ENCODE measurements at places on chromosomes 16 and 17. TPM values are rescaled to one million over a fixed set of nuclear protein-coding genes. Genes with fewer than 3 reads are reported as not detected.

GRCh38 chr17:73911726-73912372, 267.6 kb upstream of the SDK2 start:
- H3K27me3 ChIP-seq = no peaks in the 10 kb centered on the region
- H3K27ac ChIP-seq = no peak overlapping the region
- H3K4me3 ChIP-seq = no peak overlapping the region

Gene VPS35
- total RNA-seq = 75.7 TPM

- no peak overlapping the region for H3K4me3 ChIP-seq
- H3K27me3 ChIP-seq = no peaks in the 10 kb centered on the region
- no peak for DNase-seq
- H3K27ac ChIP-seq = no peak overlapping the region
These were observed 379.8 kb downstream of the UTP18 start for GRCh38 chr17:51640108-51640622.

DNA sequence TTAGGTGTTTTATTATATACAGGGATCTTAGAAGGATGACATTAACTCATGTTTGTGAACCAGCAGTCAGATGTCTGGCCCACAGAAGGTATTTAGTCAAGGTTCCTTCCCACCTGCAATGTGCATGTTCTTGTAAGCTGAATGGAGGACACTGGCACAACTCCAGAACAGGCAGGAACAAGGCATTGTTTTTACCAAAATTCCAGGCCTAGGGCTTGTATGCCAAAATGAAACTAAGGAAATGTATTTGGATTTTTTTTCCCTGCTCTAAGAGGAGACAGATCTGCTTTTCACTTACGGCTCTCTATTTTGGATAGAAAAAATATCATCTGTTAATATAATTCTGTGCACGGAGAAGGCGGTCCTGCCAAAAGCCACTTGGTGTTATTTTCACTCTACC, 312.5 kb downstream of the GRIN2A start:
- no peaks in the 10 kb centered on the region for H3K27me3 ChIP-seq
- peaks cover 3% of the 10 kb centered on the region for H3K4me1 ChIP-seq
- H3K27ac ChIP-seq = no peak overlapping the region
- H3K36me3 ChIP-seq = no peaks in the 10 kb centered on the region
- no peak overlapping the region for H3K4me3 ChIP-seq
- no peak for DNase-seq

GRCh38 chr16:25546791-25547190, 145.0 kb upstream of the HS3ST4 start:
- no peak for DNase-seq
- H3K4me3 ChIP-seq = no peak overlapping the region
- H3K4me1 ChIP-seq = no peaks in the 10 kb centered on the region
- H3K27ac ChIP-seq = no peak overlapping the region

GRCh38 chr17:40327244-40327729, 18.3 kb downstream of the RARA start:
- H3K4me3 ChIP-seq = no peak overlapping the region
- peaks cover 64% of the 10 kb centered on the region for H3K4me1 ChIP-seq
- no peak for DNase-seq

DNA sequence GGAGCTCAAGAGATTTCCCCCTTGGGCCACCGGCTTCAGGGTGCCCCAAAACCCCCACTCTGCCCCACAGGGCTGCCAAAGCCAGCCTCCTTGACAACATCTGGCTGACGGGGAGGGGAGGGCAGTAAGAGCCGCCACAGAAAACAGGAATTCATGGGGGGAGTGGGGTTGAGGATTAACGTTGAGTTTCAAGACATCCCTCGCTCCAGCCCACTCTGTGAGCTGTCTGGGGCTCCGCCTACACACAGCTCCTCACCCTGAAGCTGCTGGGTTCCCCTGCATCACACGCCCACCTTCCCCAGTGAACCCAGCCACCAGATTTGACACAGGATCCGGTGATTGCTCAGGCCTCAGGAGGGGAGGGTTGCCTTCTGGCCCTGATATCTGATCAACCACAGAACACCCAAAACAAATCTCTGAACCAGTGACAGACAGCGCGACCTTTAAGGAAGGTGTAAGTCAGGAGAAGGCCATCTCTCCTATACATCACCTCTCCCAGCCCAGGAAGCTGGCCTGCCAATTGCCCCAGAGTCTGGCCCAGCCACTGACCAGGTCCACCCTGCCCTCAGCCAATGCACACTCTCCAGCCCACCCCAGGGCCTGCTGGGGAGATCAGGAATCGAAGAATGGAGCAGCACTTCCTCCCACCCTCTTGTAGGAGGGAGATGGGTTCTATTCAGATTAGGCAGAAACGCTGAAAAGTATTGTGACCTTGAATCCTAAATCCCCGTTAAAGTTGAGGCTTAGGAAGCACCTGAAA, 132.1 kb downstream of the CLEC16A start:
- peaks cover 21% of the 10 kb centered on the region for H3K4me1 ChIP-seq
- no peak for DNase-seq
- H3K36me3 ChIP-seq = no peaks in the 10 kb centered on the region

- H3K4me1 ChIP-seq = peaks cover 48% of the 10 kb centered on the region
- no peaks in the 10 kb centered on the region for H3K36me3 ChIP-seq
- H3K4me3 ChIP-seq = peak overlapping the region; percentile 22
- peak overlapping the region; percentile 90 for H3K27ac ChIP-seq
- no peaks in the 10 kb centered on the region for H3K27me3 ChIP-seq
- DNase-seq = peak; percentile 78
These were observed 24.9 kb downstream of the BAHCC1 start for GRCh38 chr17:81419886-81420768.

GRCh38 chr17:81644976-81645952, 8.3 kb downstream of the TSPAN10 start:
- H3K27me3 ChIP-seq = peaks cover 14% of the 10 kb centered on the region
- no peaks in the 10 kb centered on the region for H3K36me3 ChIP-seq
- no peak overlapping the region for H3K27ac ChIP-seq
- H3K4me1 ChIP-seq = no peaks in the 10 kb centered on the region
- no peak for DNase-seq

Gene HOXB9
- total RNA-seq = not detected

DNA sequence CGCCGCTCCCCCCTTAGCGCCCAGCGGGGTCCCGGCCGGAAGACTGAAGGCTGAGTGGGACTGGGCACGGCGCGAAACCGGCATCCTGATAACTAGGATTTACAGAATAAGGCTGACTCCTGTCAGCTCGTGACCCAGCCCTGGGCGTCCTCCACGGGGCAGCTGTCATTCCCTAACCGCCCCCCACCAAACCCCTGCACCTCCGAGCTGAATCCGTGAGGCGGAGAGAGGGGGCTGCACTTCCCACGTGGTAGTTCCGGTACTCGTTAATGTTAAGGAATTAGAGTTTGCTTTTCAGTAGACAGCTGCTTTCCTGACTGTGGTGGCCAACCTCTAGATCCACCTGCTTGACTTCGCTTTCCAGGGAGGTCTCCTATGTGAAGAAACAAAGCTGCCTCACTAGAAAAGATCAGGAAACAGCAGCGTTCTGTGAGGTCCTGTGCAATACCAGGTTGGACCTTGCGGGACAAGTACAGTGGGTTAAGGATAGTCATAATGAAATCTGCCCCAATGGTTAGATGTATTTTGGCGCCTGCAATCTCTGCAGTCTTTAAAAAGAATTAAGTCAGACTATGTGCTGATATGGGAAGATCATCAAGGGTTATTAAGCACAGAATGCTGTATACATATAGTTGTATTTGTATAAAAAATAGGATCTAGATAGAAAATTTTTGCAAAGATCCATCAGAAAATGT, 1.1 kb upstream of the WBP2 start:
- no peaks in the 10 kb centered on the region for H3K36me3 ChIP-seq
- H3K27ac ChIP-seq = peak overlapping the region; percentile 96
- no peaks in the 10 kb centered on the region for H3K27me3 ChIP-seq
- H3K4me3 ChIP-seq = peak overlapping the region; percentile 64
- peaks cover 2% of the 10 kb centered on the region for H3K4me1 ChIP-seq
- no peak for DNase-seq

Gene SLC38A8
- total RNA-seq = 0.66 TPM

Gene PNMT
- not detected for total RNA-seq

DNA sequence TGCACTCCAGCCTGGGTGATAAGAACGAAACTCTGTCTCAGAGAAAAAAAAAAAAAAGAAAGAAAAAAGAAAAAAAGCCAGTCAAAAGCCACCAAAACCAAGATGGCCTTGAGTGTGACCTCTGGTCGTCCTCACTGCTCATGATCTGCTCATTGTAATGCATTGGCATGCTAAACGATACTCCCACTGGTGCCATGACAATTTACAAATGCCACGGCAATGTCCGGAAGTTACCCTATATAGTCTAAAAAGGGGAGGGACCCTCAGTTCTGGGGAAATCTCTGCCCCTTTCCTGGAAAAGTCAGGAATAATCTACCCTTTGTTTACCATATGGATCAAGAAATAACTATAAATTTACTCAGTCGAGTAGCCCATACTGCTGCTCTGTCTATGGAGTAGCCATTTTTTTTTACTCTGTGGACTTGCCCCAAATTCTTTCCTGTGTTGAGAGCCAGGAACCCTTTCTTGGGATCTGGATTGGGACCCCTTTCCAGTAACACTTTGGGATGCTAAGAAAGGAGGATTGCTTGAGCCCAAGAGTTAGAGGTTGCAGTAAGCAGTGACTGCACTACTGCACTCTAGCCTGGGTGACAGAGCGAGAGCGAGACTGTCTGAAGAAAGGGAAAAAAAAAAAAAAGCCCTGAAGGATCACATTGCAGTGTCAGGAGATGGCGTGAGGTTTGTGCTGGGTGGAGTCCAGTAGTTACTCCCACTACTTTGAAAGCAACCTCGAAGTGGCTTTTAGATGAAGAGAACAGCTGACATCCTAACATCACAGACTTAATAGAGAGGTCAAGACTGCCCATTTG, 3.7 kb upstream of the TMEM231 start:
- no peaks in the 10 kb centered on the region for H3K36me3 ChIP-seq
- H3K27me3 ChIP-seq = no peaks in the 10 kb centered on the region
- DNase-seq = no peak
- no peak overlapping the region for H3K4me3 ChIP-seq
- no peak overlapping the region for H3K27ac ChIP-seq

DNA sequence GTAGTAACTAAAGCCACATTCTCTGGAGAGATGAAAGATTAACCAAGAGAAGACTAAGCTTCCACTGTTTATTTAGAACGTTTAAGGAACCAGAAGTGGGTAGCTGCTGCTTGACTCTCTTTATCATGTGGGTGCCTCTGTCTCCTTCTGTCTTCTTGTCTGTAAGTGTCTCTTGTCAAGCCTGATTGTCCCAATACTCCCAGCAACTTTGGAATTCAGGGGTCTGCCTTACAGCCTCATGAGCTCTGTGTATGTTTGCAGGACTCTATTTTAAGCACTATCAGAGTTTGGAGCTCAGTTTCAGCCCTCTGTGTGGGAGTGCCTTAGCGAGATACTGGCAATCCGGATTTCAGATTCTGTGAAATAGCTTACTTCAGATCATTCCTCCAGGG, 29.3 kb upstream of the SPACA3 start:
- no peak overlapping the region for H3K4me3 ChIP-seq
- H3K27me3 ChIP-seq = no peaks in the 10 kb centered on the region
- H3K36me3 ChIP-seq = no peaks in the 10 kb centered on the region
- no peaks in the 10 kb centered on the region for H3K4me1 ChIP-seq

Gene NME1
- 58.5 TPM for total RNA-seq

GRCh38 chr17:35944151-35944550, 638 bp upstream of the LYZL6 start:
- H3K4me1 ChIP-seq = no peaks in the 10 kb centered on the region
- H3K4me3 ChIP-seq = no peak overlapping the region
- no peak for DNase-seq
- no peaks in the 10 kb centered on the region for H3K36me3 ChIP-seq

DNA sequence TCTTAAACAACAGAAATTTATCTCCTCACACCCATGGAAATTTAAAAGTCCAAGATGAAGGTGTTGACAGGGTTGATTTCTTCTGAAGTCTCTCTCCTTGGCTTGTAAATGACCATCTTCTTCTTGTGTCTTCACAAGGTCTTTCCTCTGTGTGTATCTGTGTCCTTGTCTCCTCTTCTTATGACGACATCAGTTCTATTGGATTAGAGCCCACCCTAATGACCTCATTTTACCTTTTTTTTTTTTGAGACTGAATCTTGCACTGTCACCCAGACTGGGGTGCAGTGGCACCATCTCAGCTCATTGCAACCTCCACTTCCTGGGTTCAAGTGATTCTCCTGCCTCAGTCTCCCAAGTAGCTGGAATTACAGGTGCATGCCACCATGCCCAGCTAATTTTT, 429.0 kb upstream of the CDH5 start:
- H3K4me3 ChIP-seq = no peak overlapping the region
- H3K36me3 ChIP-seq = no peaks in the 10 kb centered on the region
- no peaks in the 10 kb centered on the region for H3K27me3 ChIP-seq
- no peaks in the 10 kb centered on the region for H3K4me1 ChIP-seq
- DNase-seq = no peak

Gene MT1G
- total RNA-seq = 4.5 TPM

DNA sequence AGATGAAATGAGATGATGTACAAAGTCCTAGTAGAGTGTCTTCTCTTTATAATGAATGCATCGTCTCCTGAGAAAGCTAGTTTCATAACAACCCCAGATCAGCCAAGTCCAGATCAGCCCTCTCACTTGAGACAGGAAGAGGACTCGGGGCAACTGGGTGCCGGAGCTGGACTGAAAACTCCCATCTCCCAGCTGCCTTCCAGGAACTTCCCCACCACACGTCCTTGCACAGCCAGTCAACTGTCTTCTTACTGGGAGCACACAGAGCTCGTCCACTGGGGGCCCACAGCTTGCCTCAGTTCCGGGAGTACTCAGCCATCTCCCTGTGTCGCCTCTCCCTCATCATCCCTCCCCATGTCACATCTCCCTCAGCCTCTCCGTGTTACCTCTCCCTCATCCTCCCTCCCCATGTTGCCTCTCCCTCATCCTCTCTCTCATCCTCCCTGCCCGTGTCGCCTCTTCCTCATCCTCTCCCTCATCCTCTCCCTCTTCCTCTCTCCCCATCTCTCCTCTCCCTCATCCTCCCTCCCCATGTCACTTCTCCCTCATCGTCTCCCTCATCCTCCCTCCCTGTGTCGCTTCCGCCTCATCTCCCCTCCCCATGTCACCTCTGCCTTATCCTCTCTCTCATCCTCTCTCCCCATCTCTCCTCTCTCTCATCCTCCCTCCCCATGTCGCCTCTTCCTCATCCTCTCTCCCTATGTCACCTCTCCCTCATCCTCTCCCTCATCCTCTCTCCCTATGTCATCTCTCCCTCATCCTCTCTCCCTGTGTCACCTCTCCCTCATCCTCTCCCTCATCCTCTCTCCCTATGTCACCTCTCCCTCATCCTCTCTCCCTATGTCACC, 22.4 kb upstream of the KCNH6 start:
- peaks cover 2% of the 10 kb centered on the region for H3K4me1 ChIP-seq
- H3K4me3 ChIP-seq = no peak overlapping the region
- H3K27me3 ChIP-seq = no peaks in the 10 kb centered on the region
- H3K36me3 ChIP-seq = no peaks in the 10 kb centered on the region
- DNase-seq = no peak

DNA sequence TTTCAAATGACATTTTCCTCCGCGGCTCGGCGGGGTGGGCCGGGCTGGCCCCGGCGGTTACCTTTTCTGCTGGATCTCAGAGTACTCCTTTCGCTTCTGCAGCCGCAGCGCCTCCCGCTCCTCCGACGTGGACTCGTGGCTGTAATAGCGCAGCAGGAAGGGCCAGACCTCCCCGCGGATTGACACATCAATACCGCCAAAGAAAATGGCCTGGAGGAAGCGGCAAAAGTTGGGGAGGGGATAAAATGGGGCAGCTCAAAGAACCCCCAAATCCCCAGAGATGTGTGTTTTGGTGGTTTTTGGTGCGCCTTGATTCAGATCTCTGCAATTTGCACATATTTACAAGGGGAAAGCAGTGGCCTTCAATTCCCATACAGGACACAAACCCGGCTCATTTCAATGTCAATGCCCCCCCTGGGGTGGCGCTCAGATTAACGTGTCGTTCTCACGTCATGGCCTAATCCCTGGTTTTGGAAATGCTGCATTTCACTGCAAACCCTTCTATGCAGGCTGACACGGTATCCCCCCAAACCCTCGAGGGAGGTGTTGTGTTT, 85.9 kb downstream of the TBC1D16 start:
- no peak overlapping the region for H3K27ac ChIP-seq
- DNase-seq = no peak
- H3K4me3 ChIP-seq = no peak overlapping the region
- H3K4me1 ChIP-seq = peaks cover 15% of the 10 kb centered on the region
- no peaks in the 10 kb centered on the region for H3K27me3 ChIP-seq
- H3K36me3 ChIP-seq = no peaks in the 10 kb centered on the region
